ENCODE measurements at places on chromosomes 1 and 21.
A peak's percentile ranks its signal among the peaks of the same experiment; 100 is the strongest.

- DNase-seq: no peak
Observed at GRCh38 chr1:151943591-151943990, 34.3 kb upstream of the THEM4 start.

- DNase-seq: peak; percentile 73
Observed at GRCh38 chr1:206117151-206117948, at the start of gene AVPR1B. TSS of gene AVPR1B (minus strand) at chr1:206117388. CDS start at chr1:206116890, 498 bp downstream.

DNA sequence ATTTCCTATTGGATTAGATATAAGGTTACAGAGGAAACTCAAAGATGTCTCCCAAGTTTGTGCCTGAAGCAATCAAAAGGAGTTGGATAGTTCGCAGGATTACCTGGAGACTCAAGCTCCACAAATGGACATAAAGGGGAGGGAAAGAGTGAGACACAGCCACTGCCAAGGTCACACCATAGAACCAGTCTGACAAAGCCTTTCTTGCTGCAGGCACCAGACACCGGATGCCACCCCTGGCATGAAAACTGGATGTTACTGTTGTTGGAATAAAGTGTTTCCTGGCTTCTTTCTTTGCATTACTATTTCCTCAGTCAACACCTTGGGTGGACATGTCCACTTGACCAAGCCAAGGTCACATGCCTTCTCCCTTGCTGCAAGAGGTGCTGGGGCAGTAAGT lies 70.6 kb downstream of the SNRPE start:
- no peak for DNase-seq

- DNase-seq: no peak
Observed at GRCh38 chr1:232589812-232590743, 39.9 kb downstream of the SIPA1L2 start.

GRCh38 chr1:171965777-171966176 lies 124.5 kb downstream of the DNM3 start:
- no peak for DNase-seq

GRCh38 chr1:173954179-173954578 lies 37.1 kb upstream of the SERPINC1 start:
- no peak for DNase-seq

DNA sequence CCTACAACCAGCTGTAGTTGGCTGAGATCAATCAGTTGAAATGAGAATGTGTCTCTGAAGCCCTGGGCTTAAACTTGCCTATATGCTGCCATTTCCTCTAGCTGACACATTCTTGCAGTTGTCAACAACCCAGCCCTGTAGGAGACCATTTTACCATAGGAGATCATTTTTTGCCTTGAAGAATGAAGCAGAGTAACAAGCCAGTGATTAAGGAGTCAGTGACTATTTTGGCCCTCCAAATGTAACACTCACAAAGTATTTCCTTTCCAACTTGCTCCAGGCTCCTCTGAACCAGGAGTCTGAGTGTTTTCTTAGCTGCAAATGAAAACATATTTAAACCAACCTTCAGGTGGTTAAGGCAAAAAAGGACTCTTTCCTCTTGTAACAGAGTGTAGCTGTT lies 183.5 kb downstream of the ZZZ3 start:
- no peak for DNase-seq

- DNase-seq: peak; percentile 42
Observed at GRCh38 chr1:54671985-54672608, 30.5 kb downstream of the MROH7 start.

DNA sequence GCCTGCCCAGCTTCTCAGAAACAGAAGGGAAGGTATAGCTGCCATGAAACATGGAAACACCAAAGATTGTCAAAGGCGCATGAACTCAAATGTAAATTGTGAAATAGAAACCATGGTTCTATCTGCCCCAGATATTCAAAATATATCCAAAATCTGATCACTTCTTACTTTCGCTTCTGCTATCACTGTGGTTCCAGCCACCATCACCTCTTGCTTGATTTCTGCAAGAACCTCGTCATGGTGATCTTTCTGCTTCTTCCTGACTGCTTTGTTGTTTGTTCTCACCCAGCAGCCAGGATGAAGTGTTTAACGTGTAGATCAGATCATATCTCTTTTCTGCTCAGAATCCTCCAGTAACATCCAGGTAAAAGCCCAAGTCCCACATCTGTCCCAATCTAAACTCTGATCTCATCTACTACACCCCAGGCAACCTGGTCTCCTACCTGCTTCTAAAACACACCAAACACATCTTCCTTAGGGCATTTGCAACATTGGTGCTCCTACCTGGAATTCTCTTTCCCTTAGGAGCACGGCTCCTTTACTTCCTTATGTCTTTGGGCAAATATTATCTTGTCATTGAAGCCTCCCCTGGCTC lies 10.5 kb upstream of the LMO4 start:
- no peak for DNase-seq

- DNase-seq: no peak
Observed at GRCh38 chr1:10891091-10891490, 94.6 kb upstream of the CASZ1 start.

- no peak for DNase-seq
Observed at GRCh38 chr1:211732293-211732980, 57.0 kb upstream of the NEK2 start.

DNA sequence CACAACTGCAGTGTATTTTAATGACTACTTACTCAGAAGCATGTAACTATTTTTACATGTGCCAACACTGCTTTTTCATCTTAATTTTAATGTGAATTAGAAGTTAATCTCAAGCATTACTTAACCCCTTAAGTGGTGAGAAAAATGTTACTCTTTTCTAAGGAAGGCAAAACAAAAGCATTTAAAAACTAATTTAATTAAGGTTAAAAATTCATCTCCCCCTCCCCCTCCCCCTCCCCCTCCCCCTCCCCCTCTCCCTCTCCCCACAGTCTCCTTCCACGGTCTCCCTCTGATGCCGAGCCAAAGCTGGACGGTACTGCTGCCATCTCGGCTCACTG lies 27.4 kb upstream of the HP1BP3 start:
- no peak for DNase-seq

GRCh38 chr1:54287801-54288211 lies 87.8 kb downstream of the MRPL37 start:
- no peak for DNase-seq

DNA sequence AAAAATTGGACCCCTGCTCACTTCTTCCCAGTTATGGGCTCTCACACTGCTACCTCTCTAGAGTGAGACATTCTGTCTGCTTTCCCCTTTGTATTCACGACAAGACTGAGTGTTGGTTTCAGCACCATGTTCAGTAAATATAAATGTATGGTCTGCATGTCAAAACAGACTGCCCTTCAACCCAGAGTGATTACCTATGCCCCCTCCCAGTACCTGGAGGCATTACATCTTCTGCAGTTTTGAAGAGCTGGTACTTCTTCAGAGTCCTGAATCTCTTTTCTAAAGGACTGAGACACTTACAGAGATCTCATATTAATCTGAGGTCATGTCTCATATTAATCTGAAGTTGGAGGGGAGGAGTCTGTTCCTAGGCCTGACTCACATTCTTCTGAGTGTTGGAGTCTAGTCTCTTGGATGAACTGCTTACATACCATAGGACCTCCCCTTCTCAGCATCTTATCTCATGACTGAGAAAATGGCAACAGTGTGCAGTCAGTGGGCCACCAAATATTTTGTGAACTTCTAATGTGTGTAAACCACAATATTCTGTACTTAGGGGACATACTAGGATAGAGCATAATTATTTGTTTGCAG lies 80.3 kb downstream of the RGL1 start:
- DNase-seq: no peak

DNA sequence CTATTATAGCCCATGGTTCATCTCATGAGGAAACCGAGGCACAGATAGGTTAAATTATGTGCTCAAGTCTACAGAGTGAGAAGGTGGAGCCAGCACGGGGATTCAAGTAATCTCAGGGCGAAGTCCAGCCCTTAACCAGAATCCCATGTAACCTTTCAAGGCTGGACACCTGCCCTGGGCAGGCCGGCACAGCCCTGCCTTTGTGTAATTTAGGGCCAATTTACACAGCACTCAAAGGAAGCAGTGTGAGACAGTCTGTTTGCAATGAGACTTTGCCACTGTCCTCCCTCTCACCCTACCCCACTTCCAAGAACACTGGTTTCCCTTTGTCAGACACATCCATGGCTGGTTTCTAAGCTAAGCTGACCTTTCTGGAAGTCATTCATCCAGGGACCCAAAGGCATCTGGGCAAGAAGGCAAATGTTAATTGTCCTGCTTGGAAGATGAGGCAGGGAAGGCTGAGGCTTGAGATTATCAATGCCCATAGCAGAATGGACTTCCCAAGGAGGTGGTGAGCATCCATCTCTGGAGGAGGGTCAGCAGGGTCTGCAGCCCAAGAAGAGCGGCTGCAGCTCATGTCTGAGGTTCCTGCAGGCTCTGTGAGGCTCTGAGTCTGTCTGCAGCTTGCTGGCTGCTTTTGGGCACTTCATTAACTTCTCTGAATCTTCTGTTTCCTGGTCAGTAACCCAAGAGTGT lies 159.2 kb downstream of the TRABD2B start:
- no peak for DNase-seq

DNA sequence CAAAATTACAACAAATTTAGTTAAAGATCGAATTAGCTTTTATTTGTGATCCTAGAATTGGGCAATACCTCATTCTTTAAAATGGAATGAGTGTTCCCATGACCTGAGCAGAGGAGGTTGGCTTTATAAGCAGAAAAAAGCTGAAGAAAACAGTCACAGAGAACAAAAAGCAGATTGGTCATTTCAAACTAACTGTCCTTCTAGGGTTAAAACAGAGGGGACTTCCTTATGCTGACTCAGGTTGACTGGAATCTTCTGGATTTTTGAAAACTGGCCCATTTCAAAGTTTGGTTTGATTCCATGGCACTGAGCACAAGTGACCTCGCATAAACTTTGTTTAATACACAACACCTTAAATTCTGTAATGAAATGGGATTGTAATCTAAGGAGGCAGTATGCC lies 17.6 kb downstream of the NFASC start:
- DNase-seq: no peak

- no peak for DNase-seq
Observed at GRCh38 chr1:167627865-167628641, 2.0 kb upstream of the RCSD1 start.

DNA sequence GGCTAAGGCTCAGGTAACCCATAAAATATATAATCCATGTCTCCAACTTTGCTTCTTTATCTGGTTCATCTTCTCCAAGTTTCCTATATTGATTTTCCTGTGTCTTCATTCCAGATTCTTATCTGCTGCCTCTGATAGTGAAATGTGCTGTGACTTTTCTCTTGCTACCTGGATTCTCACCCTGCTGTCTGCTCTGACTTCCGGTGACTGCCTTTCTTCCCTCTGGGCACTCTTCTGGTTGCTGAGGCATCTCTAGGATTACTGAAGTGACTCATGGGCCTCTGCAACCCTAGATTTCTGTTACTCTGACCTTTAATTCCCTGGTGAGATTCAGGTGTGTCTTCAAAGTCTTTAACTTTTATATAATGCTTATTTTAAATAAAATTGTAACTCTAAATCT lies 46.9 kb downstream of the GIPC2 start:
- DNase-seq: no peak

- peak; percentile 31 for DNase-seq
Observed at GRCh38 chr1:101236516-101237228, at the start of gene S1PR1. TSS of gene S1PR1 (plus strand) at chr1:101237019. CDS start at chr1:101238985, 1,966 bp downstream.

- DNase-seq: no peak
Observed at GRCh38 chr1:57376041-57376440, 47.8 kb downstream of the DAB1 start.

DNA sequence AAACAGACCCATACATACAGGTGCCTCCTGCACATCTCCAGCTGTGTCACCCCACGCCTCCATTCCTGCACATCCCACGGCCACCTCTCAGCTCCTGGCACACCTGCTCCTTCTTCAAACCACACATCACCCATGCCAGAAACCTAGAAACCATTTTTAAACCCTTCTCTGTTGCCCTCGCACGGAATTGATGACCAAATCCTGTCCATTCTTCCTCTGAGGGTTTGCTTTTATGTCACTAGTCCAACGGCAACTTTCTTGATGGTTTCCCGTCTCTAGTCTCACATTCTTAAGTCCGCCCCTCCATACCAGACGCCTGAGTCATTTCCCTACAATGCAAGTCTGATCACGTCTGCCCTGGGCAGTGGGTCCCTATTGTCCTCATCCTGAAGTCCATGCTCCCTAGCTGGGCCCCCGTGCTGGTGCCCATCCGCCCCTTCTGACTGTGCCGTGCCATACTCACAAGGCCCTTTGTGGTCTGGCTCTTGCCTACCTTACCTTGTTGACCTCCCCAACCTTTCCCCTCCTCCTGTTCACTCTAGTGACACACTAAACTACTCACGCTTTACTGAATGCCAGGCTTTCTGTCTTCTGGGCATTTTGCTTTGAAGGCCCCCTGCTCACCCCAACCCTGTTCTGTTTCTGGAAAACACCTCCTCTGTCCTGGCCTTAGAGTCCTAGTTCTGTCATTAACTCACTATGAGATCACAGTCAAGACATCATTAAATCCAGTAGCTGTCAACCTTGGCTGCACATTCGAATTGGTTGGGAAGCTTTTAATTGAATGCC lies 17.6 kb downstream of the SLC2A1 start:
- DNase-seq: no peak

- peak; percentile 70 for DNase-seq
Observed at GRCh38 chr1:81974883-81975555, 174.3 kb downstream of the ADGRL2 start.

DNA sequence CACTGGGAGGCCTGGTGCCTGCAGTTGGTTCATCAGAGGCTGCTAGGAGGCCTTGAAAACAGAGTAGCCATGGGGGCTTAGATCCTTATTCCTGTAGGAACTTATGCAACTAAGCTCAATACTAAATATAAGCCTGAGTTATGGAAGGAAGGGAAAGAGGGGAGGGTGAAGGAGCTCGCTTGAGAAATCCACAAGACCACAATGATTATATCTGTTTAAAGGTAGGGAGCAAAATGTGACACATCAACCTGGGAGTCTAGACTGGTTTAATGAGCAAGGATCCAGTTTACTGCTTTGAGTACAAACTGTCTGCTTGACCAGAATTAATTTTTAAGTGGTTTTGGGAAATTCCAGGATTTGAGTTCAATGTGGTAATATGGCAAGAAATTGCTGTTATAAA lies 20.4 kb upstream of the ANGPTL7 start:
- no peak for DNase-seq

- DNase-seq: no peak
Observed at GRCh38 chr1:38804062-38804886, 55.3 kb downstream of the RRAGC start.

GRCh38 chr1:30942326-30942963 lies 33.9 kb upstream of the SDC3 start:
- DNase-seq: peak; percentile 56

GRCh38 chr1:107152395-107152794 lies 11.6 kb downstream of the NTNG1 start:
- no peak for DNase-seq

DNA sequence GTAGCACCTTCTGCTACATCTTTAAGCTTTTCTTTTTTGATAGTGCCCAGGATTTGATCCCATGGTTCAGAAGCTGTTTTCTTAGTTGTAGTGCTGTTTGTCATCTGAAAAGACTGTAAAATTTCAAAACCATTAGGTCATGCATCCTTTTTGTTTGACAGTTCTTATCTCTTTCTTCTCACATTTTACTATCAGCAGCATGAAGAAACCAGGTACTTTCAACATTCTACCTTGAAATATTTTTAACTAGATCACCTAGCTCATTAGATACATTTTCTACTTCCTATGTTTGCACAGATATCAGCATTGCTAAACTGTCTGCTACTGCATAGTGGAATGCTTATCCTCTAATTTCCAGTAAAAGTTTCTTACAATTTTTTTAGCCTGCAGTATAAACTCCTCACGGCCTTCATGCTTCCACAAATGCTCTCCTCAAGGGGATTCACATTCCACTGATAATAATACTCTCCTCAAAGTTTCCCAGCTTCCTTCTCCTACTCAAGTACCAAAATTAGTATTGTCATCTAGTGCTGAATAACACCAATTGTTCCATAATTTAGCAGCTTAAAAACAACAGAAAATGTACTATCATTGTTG lies 243.9 kb upstream of the ZRANB2 start:
- no peak for DNase-seq
